Vagina (tissue), 2 donors: ENCODE measurements at places on chromosomes 3 and 15. TPM values are rescaled to one million over a fixed set of nuclear protein-coding genes. Genes with fewer than 3 reads are reported as not detected.

Gene AMT
- 6.1 TPM for total RNA-seq

Gene CDHR4
- not detected for total RNA-seq

Gene CHL1
- total RNA-seq, result 25.8 TPM

Gene PDHB
- 76.1 TPM for total RNA-seq

DNA sequence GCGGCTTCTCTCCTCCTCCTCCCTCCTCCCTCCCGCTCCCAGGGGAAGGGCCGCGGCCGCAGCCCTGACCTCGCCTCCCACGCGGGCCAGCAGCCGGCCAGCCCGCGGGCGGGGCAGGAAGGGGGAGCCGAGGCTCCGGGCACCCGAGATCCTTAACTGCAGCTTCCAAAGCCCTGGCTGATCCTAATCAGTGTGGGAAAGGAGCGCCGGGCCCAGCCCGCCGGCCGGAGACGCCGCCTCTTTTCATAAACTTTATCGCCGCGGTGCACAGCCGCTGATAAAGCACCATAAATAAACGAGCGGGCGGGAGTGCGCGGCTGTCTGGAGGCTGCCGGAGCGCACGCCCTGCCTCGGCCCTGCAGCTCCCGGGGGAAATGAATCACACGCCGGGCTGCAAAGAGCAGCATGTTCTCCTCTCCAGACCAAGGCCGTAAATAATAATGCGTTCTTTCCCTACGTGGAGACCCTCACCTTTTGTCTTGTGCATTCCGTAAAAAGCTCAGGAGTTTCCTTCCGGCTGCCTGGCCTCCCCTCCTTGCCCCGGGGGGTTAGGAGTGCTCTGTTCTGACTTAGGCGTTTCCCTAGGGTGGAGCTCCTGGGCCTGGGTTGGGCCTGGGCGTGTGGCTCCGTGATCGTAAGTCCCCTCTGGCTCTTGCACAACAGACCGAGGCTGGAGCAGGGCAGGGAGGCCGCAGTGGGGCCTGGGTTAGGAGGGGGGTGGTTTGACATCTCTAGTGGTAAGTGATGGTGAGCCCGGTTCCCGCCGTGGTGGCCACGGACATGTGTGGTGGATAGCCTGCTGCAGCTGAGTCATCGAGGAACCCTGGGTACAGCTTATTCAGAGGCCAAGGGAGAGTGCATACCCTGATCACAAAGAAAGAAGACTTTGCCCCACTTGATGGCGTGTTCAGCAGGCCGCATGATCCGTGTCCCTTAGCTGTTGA, 132.6 kb upstream of the HES1 start:
- H3K27ac ChIP-seq, result peak overlapping the region; percentile 63
- DNase-seq, result no peak
- H3K27me3 ChIP-seq, result no peaks in the 10 kb centered on the region
- H3K4me3 ChIP-seq, result peak overlapping the region; percentile 45

DNA sequence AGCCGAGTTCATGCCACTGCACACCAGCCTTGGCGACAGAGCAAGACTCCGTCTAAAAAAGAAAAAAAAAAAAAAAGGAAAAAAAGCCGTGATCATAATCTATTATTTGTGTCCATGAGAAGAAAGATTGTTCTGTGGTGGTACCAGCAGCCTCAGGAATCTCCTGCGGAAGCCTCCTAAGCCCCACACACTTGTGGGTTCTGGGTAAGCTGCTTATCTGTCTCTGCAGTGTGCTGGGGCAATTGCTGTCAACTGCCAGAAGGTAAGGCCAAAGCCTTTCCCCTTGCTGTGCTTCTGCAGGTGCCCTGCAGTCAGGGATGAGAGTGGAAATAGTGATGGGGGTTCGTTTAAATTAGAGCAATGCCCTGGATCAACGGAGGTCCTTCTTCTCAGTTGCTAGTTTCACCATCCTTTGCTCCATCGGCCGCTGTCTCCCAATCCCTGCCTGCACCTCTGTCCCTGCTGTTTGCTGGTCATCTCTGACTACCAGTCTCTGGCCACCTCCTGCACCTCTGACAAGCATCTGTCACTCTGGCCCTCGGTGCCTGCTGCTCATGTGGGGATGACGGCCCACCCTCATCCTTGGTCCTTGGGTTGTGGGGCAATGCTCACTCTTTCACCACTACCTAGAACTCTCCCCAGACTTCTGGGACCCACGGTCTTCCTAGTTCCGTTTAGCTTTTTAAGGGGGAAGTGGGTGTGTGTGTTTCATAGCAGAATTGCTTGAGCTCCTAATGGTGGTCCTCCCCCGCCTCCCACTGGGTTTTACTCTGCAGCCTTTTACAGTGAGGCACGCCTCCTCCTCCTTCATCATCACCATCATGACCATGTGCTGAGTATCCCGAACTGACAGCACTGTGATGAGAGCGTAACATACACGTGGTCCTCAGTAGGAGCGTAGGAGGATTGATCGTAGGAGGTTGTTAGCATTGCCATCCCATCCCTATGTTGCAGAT, 25.5 kb downstream of the CHRD start:
- no peaks in the 10 kb centered on the region for H3K36me3 ChIP-seq
- H3K27ac ChIP-seq, result no peak overlapping the region
- no peak for DNase-seq
- H3K27me3 ChIP-seq, result no peaks in the 10 kb centered on the region
- no peak overlapping the region for H3K4me3 ChIP-seq

- no peak for DNase-seq
- H3K4me3 ChIP-seq, result no peak overlapping the region
- H3K27me3 ChIP-seq, result no peaks in the 10 kb centered on the region
- no peak overlapping the region for H3K27ac ChIP-seq
- H3K4me1 ChIP-seq, result no peaks in the 10 kb centered on the region
These were observed 36.0 kb downstream of the BTLA start for GRCh38 chr3:112463250-112463649.

DNA sequence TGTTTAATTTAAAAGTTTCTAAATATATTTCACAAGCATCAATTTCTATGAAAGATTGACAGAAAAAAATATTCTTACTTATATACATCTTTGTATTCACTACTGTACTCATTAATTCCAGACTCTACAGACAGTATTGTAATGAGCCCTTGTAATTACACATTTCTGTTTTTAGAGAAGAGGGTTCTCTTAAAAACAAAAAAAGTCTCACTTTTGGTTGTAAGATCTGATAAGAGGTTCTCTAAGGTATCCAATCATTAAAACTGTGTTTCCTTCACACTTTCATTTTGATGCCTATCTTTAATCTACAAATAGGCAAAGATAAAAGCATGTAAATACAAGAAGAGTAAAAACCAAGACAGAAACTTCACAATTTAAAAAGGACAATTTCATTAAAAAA, 75.6 kb downstream of the FBXL22 start:
- H3K4me1 ChIP-seq, result no peaks in the 10 kb centered on the region
- no peaks in the 10 kb centered on the region for H3K27me3 ChIP-seq
- DNase-seq, result no peak
- no peaks in the 10 kb centered on the region for H3K36me3 ChIP-seq
- H3K4me3 ChIP-seq, result no peak overlapping the region

DNA sequence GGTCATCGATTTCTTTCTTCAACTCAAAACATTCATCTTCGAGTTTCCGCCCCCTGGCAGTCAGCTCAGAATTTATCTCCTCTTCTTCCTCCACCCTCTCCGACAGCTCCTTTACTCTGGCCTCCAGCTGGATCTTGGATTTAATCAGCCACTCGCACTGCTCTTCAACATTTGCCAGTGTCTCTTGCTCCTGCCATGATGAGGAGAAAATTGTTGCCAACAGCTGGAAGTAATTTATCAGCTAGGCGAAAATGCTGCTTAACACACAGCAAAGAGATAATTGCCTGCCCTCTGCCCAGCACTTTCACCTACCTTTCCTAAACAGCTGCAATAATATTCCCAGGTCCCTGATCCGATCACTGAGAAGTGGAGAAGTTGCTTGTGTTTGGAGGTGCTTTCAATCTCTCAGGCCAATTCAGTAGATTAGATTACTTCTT, 69.3 kb downstream of the MYH15 start:
- H3K27me3 ChIP-seq, result no peaks in the 10 kb centered on the region
- H3K27ac ChIP-seq, result no peak overlapping the region
- no peaks in the 10 kb centered on the region for H3K36me3 ChIP-seq
- H3K4me1 ChIP-seq, result no peaks in the 10 kb centered on the region
- no peak for DNase-seq

DNA sequence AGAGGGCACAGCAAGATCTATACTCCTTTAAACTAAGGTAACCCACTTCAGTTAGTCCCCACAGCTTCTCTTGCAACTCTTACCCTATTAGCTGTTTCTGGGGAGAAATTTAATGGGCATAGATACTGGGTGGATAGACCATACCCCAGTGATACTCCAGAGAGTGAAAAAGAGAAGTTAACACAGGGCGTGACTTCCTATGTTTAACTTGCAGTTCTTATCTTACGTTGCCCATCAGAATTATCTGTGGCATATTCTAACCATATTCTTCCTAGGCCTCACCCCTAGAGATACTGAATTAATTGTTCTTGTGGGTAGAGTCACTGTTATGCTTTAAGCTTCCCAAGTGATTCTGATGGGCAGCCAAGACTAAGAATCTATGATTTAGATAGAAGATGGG, 485.4 kb upstream of the TPRG1 start:
- peaks cover 24% of the 10 kb centered on the region for H3K4me1 ChIP-seq
- no peak overlapping the region for H3K27ac ChIP-seq
- H3K36me3 ChIP-seq, result no peaks in the 10 kb centered on the region
- no peak overlapping the region for H3K4me3 ChIP-seq
- no peaks in the 10 kb centered on the region for H3K27me3 ChIP-seq
- no peak for DNase-seq

- H3K4me1 ChIP-seq, result no peaks in the 10 kb centered on the region
- no peak for DNase-seq
- no peak overlapping the region for H3K27ac ChIP-seq
- H3K36me3 ChIP-seq, result no peaks in the 10 kb centered on the region
- no peaks in the 10 kb centered on the region for H3K27me3 ChIP-seq
These were observed 920.9 kb downstream of the TUSC7 start for GRCh38 chr3:117630469-117630868.

GRCh38 chr15:80485370-80486164, 81.4 kb downstream of the ARNT2 start:
- H3K27me3 ChIP-seq, result no peaks in the 10 kb centered on the region
- H3K4me3 ChIP-seq, result no peak overlapping the region
- H3K36me3 ChIP-seq, result no peaks in the 10 kb centered on the region
- H3K27ac ChIP-seq, result no peak overlapping the region
- H3K4me1 ChIP-seq, result peaks cover 39% of the 10 kb centered on the region

GRCh38 chr3:178405531-178405930, 130.7 kb upstream of the KCNMB2 start:
- H3K27me3 ChIP-seq, result no peaks in the 10 kb centered on the region
- DNase-seq, result no peak
- H3K36me3 ChIP-seq, result no peaks in the 10 kb centered on the region

GRCh38 chr15:62066663-62067447, at the start of gene C2CD4A:
C2CD4A (plus strand) TSS chr15:62066977; CDS start chr15:62067614, 637 bp downstream.
- DNase-seq, result no peak
- H3K4me3 ChIP-seq, result peak within 1 kb of the TSS; percentile 71
- H3K27me3 ChIP-seq, result no peaks in the 10 kb centered on the region
- H3K27ac ChIP-seq, result peak within 1 kb of the TSS; percentile 14
